ENCODE measurements at places on chromosomes 2 and 18. TPM values are rescaled to one million over a fixed set of nuclear protein-coding genes. Genes with fewer than 3 reads are reported as not detected.

Gene BCL2
- polyA plus RNA-seq = 0.02 TPM

- no peak for DNase-seq
Measured at GRCh38 chr2:69989441-69990105, 28.1 kb upstream of the ASPRV1 start.

GRCh38 chr18:73812423-73812822, 335.2 kb downstream of the FBXO15 start:
- no peak for DNase-seq

GRCh38 chr2:169513926-169514325, 4.4 kb downstream of the KLHL41 start:
- peak; percentile 8 for DNase-seq

DNA sequence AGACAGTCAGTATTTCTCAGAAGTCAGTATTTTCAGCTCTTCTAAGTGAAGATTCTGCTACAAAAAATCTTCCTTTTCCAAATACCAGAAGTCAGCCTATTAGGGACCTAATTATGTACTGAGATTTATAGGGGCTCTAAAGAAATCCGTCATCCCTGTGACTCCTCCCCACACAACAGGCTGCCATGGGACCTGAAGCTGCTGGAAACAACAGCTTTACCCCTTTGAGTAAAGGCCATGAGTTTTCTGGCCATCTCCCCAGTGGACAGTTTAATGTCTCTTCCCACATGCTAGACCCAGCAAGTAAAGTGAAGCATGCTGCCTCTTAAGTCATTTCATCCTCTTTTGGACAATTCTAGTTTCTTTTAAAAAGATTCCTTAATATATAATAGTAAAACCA, 255.7 kb upstream of the ACVR2A start:
- DNase-seq = no peak
